ENCODE measurements at places on chromosomes 7 and 10. TPM values are rescaled to one million over a fixed set of nuclear protein-coding genes. Genes with fewer than 3 reads are reported as not detected.

DNA sequence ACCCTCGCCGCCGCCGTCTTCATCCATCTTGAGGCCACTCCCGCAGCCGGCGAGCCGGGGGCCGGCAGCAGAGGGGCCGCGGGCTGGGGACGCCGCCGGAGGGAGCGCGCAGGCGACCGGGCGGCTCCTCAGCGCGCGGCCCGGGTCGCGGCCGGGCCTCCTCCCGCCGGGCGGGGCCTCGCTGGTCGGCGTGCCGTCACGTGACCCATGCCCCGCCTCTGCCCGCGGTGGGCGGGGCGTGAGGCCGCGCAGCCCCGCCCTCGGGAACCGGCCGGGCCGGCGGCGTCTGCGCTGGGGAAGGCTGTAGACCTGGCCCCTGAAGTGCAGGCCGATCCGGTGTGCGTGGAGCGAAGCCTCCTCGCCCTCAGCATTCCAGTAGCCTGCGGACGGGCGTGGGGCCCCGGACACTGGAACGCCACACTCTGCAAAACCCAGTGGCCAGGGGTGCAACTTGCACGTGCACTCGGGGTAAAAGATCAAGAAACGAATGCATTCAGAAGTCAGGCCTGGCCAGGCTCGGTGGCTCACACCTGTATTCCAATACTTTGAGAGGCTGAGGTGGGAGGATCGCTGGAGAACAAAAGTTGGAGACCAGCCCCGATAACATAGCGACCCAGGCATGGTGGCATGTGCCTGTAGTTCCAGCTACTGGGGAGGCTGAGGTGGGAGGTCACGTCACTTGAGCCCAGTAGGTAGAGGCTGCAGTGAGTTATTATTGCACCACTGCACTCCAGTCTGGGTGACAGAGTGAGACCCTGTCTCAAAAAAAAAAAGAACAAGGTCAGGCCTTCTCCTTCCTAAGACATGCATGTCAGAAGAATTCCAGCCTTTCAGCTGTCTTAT lies at the start of gene CYTH3:
Gene CYTH3, minus strand, starts transcription at position 144 of the 843 bp plus-strand sequence. Its CDS starts 117 bp downstream, at position 27.
- peak within 1 kb of the TSS; percentile 79 for H3K4me3 ChIP-seq
- peaks cover 61% of the 10 kb centered on the region for H3K27me3 ChIP-seq
- DNase-seq, result peak; percentile 79

DNA sequence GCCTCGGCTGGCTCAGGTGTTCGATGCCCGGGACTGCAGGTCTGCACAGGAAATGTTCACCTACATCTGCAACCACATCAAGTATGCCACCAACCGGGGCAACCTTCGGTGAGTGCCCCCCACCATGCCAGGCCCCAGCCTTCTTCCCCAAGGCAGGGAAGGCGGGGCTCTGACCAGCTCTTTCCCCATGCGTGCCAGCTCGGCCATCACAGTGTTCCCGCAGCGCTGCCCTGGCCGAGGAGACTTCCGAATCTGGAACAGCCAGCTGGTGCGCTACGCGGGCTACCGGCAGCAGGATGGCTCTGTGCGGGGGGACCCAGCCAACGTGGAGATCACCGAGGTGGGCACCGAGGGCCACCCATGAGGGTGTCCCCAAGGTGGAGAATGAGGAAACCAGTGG lies 7.5 kb downstream of the NOS3 start:
- no peak overlapping the region for H3K4me3 ChIP-seq
- peaks cover 6% of the 10 kb centered on the region for H3K4me1 ChIP-seq
- peaks cover 1% of the 10 kb centered on the region for H3K36me3 ChIP-seq

The CYREN gene
- total RNA-seq, result 58.9 TPM

DNA sequence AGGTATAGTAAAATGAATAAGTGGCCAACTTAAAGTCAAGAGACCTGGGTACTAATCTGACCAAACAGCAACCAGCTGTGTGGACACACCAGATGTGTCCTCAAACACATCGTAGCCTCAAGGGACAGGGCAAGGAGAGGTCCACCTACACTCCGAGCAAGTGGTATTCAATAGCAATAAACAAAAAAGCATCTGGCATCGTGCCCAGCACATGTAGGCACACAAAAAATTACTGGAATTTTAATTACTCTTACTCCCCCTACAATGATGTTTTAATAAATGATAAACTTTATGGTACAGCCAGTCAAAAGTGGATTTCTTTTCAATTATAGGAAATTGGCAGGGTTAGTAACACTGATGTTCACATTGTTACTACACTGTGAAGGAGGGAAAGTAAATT lies 3.5 kb upstream of the RGS10 start:
- peaks cover 12% of the 10 kb centered on the region for H3K4me1 ChIP-seq
- no peak overlapping the region for H3K27ac ChIP-seq
- DNase-seq, result no peak
- H3K36me3 ChIP-seq, result peaks cover 4% of the 10 kb centered on the region

The GRK5 gene
- total RNA-seq, result 25.3 TPM

GRCh38 chr10:21532694-21533466 lies 1.2 kb upstream of the MLLT10 start:
- H3K27ac ChIP-seq, result peak overlapping the region; percentile 90
- H3K4me1 ChIP-seq, result peaks cover 24% of the 10 kb centered on the region
- H3K36me3 ChIP-seq, result peaks cover 3% of the 10 kb centered on the region
- DNase-seq, result no peak

The SPDYE8 gene
- not detected for total RNA-seq

- no peaks in the 10 kb centered on the region for H3K27me3 ChIP-seq
- peaks cover 51% of the 10 kb centered on the region for H3K36me3 ChIP-seq
- no peak for DNase-seq
- no peak overlapping the region for H3K4me3 ChIP-seq
These were observed 46.9 kb upstream of the KMT2E start for GRCh38 chr7:104967088-104967487.

DNA sequence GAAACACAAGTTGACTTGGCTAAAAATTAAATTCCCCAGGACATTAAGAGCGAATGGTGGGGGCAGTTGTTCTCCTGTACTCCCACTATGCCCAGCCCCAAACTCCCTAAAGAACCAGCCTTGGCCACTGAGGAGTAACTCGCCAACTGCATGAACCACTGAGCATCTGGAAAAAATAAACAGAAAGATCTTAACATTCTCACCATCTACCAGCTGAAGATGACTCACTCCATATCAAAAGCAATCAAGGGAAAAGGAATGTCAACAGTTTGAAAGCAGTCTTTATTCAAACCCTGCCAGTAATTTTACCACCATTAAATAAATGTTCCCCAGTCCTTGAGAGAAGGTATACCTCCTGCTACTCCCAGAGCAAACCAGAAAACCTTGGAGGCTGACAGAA lies 45.4 kb downstream of the CTTNBP2 start:
- no peaks in the 10 kb centered on the region for H3K27me3 ChIP-seq
- no peak for DNase-seq
- no peak overlapping the region for H3K4me3 ChIP-seq
- no peak overlapping the region for H3K27ac ChIP-seq
- H3K36me3 ChIP-seq, result no peaks in the 10 kb centered on the region

- H3K36me3 ChIP-seq, result peaks cover 16% of the 10 kb centered on the region
- no peaks in the 10 kb centered on the region for H3K27me3 ChIP-seq
- peaks cover 48% of the 10 kb centered on the region for H3K4me1 ChIP-seq
- DNase-seq, result no peak
- peak overlapping the region; percentile 74 for H3K4me3 ChIP-seq
- peak overlapping the region; percentile 69 for H3K27ac ChIP-seq
These were observed 49.4 kb downstream of the HK1 start for GRCh38 chr10:69327463-69328379.

The EPHA1 gene
- total RNA-seq, result not detected

The AMZ1 gene
- total RNA-seq, result 0.05 TPM

The AVPI1 gene
- total RNA-seq, result 0.66 TPM

DNA sequence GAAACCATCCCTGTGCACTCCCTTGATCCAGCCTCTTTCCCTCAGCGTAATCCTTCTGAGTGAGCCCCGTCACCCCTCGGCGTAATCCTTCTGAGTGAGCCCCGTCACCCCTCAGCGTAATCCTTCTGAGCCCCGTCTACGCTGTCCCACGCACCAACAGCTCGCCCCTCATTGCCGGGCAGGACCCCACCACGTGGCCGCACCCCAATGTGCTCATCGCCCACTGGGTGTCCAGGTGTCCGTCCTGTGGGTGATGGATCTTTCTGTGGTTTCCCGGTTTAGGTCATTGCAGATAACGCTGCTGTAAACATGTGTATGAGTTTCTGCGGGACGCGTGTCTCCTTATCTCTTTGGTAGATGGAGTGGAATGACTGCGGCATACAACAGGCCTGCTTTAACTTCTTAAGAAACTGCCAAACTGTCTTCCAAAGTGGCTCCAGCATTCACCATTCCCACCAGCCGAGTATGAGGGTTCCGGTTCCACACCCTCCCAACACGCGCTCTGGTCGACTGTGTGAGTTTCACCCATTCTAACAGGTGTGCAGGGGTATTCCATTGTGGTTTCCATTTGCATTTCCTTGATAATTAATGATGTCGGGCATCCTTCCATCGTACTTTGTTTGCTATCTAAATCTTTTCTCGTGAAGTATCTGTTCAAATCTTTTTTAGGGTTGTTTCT lies 42.1 kb upstream of the NKX6-2 start:
- DNase-seq, result no peak
- H3K27me3 ChIP-seq, result peaks cover 3% of the 10 kb centered on the region
- no peaks in the 10 kb centered on the region for H3K36me3 ChIP-seq
- H3K27ac ChIP-seq, result no peak overlapping the region

- H3K27ac ChIP-seq, result no peak overlapping the region
- H3K36me3 ChIP-seq, result peaks cover 36% of the 10 kb centered on the region
- no peak overlapping the region for H3K4me3 ChIP-seq
- H3K4me1 ChIP-seq, result no peaks in the 10 kb centered on the region
These were observed 22.4 kb upstream of the CRYGN start for GRCh38 chr7:151462306-151462779.

- DNase-seq, result no peak
- no peak overlapping the region for H3K4me3 ChIP-seq
- H3K4me1 ChIP-seq, result peaks cover 9% of the 10 kb centered on the region
- no peak overlapping the region for H3K27ac ChIP-seq
- no peaks in the 10 kb centered on the region for H3K36me3 ChIP-seq
These were observed 2.5 kb downstream of the KIAA1549 start for GRCh38 chr7:138978541-138979184.

DNA sequence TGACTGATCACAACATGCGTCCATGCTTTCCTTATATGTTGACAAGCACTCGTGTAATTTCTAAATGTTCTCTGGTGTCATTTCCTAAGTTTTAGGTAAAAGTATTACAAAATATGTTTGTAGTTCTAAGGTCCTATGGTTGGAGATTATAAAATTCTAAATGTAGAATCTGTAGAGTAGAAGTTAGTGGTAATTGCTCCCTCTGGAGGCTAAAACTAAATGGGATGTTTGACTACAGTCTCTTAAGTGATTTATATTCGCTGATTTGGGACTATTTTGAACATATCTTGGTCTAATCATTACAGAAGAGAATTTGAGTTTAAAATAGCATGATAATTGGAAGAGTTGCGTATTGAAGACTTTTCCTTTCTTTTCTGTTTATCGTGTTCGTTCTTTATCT lies 74.1 kb downstream of the ZMYND11 start:
- no peaks in the 10 kb centered on the region for H3K27me3 ChIP-seq
- no peak for DNase-seq
- peaks cover 3% of the 10 kb centered on the region for H3K4me1 ChIP-seq
- peaks cover 15% of the 10 kb centered on the region for H3K36me3 ChIP-seq

DNA sequence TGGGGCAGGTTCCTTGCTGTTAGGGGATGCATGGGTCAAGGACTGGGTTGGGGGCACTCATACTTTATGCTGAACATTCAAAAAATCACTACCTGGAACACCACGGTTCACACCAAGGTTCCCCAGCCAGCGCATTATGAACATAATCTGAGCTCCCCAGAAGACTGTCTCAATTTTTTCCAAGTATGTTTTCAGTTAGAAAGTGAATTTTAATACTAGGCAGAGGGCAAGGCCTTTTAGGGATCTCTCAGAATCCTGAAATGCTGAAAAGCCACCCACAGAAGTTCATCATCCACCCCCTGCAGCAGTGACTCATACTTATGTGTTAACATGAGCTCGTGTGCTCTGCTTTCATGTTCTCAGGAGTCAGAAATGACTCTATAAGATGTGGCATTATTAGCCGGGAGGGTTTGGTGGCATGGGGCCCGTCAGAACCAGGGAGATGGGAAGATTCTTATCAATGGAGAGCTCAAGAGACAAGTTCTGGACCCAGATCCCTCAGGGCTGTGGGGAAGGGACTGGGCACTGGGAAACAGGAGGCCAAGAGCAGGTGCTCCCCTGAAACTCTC lies 185.2 kb upstream of the ITGB1 start:
- no peaks in the 10 kb centered on the region for H3K27me3 ChIP-seq
- H3K4me1 ChIP-seq, result peaks cover 49% of the 10 kb centered on the region
- no peak overlapping the region for H3K4me3 ChIP-seq
- H3K36me3 ChIP-seq, result peaks cover 4% of the 10 kb centered on the region
- DNase-seq, result peak; percentile 31
- H3K27ac ChIP-seq, result peak overlapping the region; percentile 70

DNA sequence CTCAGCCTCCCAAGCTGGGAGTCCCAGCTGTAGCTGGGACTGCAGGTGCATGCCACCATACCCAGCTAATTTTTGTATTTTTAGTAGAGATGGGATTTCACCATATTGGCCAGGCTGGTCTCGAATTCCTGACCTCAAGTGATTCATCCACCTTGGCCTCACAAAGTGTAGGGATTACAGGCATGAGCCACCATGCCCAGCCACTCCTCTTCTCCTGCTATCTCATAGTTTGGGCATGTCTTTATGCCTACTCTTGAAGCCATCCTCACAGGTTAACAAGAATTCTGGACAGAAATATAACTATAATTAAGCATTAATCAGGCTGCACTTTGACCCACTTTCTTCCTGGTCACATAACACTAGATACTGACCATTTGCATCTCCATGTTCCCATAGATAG lies 28.6 kb upstream of the C10orf67 start:
- no peak overlapping the region for H3K4me3 ChIP-seq
- DNase-seq, result no peak
- H3K36me3 ChIP-seq, result peaks cover 7% of the 10 kb centered on the region
- H3K4me1 ChIP-seq, result peaks cover 46% of the 10 kb centered on the region
- H3K27me3 ChIP-seq, result peaks cover 2% of the 10 kb centered on the region
